ENCODE measurements at places on chromosomes 2 and 18.

DNA sequence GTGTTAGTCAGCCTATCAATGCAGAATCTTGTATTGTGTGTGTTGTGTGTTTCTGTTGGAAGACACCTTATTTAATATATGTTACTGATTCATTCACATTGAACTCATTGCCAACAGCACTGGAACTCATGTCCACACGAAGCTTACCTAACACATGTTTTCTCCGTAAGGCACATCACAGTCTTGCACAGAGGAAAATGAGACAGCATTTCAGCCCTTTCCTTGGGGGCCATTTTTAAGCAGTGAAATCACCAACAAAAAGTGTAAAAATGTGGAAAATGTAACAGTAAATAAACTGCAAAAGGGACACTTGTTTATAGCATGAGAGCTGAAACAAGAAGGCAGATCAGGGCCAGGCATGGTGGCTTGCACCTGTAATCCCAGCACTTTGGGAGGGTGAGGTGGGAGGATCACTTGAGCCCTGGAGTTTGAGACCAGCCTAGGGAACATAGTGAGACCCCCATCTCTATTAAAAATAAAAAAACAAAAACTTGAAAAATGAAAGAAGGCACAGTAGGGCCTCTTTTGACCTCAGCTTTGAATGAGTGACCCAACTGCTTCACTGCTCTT lies 306.0 kb downstream of the MYCN start:
- DNase-seq: no peak

DNA sequence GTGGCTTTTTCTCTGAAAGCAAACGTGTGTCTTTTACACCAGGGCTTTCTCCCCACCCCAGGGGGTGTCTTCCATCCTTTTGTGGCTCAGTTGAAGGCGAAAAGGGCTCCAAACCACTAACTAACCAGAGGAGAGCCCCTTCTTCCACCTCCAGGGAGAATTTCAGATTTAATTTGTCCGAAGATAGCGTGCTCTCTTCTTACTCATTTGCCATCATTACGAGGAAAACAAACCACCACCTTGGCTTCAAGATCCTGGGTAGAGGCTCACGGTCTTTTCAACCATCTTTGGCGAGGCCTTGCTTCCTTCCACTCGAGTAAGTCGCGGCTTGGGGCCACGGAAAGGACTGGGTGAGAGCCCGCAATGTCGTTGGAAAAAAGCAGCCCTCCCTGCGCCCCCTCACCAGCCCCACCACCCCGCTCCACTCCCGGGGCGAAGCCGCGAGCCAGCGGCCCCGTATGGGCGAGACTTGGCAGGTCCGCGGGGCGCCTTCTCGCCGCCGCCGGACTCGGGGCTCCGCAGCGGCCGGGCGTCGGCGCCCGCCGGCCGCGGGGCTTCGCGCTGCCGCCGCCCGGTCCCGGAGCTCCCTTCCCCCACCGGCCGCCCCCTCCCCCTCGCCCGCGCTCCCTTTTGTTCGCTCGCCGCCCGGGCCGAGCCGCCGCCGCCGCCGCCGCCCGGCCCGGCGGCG lies 1.7 kb upstream of the ZNF532 start:
- no peak for DNase-seq

DNA sequence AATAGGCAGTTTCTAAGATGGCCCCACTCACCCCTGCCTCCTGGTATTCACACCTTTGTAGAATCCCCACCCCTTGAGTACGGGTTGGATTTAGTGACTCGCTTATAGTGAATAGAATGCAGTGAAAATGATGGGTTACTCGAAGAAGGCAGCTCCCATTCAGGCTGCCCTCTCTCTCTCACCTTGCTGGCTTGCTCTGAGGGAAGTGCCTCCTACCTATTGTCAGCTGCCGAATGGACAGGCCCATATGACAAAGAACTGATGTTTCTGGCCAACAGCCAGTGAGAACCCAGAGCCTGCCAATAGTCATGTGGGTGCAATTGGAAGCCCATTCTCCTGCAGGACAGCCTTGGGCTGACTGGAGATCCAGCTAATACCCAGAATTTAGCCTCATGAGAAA lies 22.1 kb upstream of the RNF103 start:
- DNase-seq: no peak

- DNase-seq: no peak
Observed at GRCh38 chr2:227164763-227165291, 403 bp downstream of the COL4A3 start.

DNA sequence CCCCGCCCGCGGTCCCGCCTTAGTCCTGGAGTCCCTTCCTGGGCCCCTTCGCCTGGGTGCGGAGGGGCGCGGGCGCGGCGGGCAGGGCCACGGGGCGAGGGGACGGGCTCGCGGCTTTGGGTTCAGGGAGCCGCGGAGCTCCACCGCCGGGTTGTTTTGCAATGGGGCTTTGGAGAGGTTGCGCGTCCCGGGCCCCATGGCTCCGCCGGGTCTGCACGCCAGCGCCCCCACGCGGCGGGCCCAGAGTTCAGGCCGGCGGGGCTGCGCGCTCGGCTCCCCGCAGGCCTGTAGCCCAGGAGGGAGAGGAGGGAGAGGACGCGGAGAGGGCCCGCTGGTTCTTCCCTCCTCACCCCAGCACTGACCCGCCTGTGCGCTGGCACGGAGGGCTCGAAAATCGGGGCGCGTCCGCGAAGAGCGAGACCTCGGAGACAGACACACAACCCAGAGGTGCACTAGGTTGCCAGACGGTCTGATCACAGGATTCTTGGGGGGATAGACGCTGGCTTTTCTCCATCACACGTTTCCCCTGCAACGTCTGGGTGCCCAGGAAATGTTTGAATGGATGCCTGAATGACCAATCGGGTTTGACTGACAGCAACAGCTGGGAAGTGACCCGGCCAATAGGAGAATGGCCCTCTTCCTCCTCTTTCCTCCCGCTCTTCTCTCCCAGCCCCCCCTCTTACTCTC lies 4.9 kb upstream of the SIX2 start:
- no peak for DNase-seq

DNA sequence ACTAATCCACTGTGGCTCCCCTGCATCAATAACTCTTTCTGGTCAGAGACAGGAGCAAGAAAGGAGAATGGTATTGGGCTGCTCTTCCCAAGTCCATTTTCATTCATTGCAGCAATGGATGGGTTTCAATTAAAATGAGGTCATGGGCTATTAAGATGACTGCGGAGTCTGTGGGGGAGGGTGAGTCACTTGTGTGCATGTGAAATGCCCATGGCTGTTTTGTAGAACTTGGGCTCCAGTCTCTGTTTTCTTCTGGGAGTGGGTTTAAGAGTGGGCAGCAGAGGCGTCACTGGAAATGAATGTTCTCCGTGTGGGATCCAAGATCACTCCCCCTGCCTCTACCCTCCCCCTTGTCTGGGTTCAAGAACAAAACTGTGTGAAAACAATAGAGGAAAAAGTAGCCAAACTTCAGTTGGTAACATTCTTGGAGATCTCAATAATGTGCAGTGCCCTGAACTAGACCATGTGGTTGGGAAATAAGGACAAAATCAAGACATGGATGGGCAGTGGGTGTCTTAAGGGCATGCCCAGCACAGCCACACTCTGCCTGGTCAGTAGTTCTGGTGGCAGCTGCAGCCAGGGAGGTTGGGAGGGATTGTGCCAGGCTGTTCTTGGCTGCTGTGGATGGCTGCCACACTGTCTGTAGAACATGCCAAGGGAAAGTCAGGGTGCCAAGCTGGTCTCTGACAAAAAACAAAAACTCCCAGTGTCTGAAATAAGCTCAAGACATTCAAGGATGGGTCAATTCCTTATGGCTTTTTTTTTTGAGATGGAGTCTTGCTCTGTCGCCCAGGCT lies 68.2 kb upstream of the CXCR4 start:
- no peak for DNase-seq

DNA sequence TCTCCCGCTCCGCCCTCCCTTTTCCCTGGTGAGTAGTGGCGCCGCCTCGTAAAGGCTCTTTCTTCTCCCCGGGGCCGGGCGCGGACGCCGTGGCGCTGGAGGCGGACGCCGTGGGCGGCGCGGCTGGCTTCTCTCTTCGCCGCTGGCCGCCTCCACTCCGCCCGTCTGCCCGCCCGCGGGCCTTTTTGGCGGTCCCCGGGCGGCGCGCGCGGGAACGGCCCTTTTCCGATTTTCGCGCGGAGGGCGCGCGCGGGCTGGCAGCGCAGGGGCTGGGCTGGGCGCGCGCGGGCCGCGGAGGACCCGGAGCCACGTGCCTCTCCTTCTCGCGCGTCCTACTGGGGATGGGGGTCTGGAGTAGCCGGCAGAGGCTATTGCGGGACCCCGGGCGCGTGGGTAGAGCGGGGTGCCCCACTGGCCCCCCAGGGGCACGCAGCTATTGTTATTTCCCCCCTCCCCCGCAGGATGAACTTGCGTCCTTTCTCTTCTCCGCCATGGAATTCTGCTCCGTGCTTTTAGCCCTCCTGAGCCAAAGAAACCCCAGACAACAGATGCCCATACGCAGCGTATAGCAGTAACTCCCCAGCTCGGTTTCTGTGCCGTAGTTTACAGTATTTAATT lies 472 bp downstream of the SLC20A1 start:
- peak; percentile 62 for DNase-seq

DNA sequence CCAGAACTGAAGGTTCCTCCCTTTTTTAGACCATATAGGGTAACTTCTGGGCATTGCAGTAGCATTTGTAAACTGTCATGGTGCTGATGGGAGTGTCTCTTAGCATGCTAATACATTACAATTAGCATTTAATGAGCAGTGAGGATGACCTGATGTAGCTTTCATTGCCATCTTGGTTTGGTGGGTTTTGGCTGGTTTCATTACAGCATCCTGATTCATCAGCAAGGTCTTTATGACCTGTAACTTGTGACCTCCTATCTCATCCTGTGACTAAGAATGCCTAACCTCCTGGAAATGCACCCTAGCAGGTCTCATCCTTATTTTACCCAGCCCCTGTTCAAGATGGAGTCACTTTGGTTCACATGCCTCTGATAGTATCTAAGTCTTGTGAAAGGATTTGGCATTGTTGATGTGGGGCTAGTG lies 159.0 kb downstream of the TMX3 start:
- no peak for DNase-seq

- DNase-seq: no peak
Observed at GRCh38 chr2:2188344-2188920, 142.6 kb downstream of the MYT1L start.

DNA sequence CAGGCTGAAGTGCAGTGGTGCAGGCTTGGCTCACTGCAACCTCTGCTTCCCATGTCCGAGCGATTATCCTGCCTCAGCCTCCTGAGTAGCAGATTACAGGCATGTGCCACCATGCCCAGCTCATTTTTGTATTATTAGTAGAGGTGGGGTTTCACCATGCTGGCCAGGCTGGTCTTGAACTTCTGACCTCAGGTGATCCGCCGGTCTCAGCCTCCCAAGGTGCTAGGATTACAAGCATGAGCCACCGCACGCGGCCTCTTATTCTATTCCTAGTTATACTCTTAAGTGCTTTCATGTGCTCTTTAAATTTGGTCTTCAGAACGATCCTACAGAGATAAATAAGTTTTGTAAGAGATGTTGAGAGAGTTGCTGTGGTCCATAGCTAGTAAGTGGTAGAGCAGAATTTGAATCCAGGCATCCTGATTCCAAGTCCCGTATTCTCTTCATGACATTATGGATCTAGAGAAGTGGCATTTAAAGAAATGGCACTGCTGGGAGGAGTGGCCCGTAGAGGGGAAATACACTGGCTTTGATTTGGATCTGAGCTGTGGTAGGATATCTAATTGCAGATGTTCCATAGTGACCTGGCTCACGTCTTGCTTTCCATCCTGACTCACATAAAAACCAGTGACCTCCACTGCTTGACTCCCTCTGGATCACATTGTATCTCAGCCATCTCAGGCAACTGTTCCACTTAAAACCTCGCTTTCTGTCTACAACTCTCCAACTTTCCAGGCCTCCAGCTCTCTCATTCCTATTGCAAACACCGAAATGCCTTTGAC lies 22.8 kb upstream of the ME2 start:
- no peak for DNase-seq

GRCh38 chr2:33577668-33578067 lies 21.4 kb downstream of the FAM98A start:
- no peak for DNase-seq

GRCh38 chr2:202583709-202584219 lies 51.0 kb upstream of the FAM117B start:
- no peak for DNase-seq

DNA sequence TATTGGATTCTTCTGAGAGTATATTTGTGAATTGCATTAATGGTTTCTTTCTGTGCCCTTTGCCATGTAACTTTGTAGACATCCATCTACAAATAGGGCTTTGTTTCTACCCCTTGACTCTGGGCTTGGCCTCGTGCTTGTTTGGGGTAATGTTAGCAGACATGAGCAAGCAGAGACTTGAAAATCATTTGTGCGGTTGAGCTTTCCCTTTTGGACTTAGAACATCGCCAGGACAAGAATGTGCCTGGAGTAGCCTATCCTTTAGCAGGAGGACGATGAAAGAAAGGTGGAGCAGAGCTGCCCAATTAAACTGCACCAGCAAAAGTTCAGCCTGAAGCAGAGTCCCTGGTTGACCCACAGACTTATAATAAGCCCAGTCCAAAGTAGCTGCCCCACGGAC lies 785.9 kb downstream of the EPHA4 start:
- no peak for DNase-seq

- DNase-seq: no peak
Observed at GRCh38 chr2:146986161-146986560, 858.7 kb upstream of the ACVR2A start.

DNA sequence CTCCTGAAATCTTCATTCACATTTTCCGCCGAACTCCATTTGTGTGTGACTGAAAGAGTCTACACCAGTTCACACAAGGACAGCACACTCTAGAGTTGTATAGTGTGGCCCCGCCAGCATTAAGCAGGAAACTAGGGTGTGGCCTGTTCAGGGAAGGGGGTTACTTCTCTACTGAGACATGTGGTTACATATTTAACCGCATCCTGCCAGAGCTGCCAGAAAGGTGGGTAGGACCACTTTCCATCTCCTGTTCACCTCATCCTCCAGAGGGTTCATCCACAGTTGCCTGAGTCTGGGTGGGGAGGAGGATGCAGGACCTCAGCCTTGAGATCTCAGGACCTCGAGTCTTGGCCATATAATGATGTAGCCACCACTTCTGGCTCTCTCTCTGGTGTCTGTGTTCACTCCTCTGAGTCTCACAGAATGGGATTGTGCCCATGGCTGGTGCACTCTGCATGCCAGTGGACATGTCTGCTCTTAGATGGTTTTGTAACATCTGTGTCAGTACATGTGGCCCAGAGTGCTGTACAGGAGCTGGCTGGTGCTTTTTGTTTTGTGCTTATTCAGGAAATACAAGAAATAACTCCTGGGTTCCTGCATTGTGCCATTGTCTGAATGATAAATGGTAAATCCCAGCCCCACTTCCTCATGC lies 7.7 kb upstream of the SP140L start:
- DNase-seq: peak; percentile 48

GRCh38 chr2:232287316-232287715 lies 91.2 kb upstream of the ALPP start:
- DNase-seq: no peak

GRCh38 chr2:233501198-233502076 lies 65.1 kb downstream of the USP40 start:
- DNase-seq: no peak

GRCh38 chr18:32439241-32439640 lies 31.4 kb downstream of the GAREM1 start:
- no peak for DNase-seq

Measured in stimulated activated CD8-positive, alpha-beta memory T cell treated with anti-CD3 and anti-CD28 coated beads, Interleukin-15, amount 100 ng/mL, for 4 hours (primary cell).